CD4-positive, alpha-beta T cell treated with Interleukin-10 for 1 hour (primary cell): ENCODE measurements at places on chromosomes 6 and 20.

DNA sequence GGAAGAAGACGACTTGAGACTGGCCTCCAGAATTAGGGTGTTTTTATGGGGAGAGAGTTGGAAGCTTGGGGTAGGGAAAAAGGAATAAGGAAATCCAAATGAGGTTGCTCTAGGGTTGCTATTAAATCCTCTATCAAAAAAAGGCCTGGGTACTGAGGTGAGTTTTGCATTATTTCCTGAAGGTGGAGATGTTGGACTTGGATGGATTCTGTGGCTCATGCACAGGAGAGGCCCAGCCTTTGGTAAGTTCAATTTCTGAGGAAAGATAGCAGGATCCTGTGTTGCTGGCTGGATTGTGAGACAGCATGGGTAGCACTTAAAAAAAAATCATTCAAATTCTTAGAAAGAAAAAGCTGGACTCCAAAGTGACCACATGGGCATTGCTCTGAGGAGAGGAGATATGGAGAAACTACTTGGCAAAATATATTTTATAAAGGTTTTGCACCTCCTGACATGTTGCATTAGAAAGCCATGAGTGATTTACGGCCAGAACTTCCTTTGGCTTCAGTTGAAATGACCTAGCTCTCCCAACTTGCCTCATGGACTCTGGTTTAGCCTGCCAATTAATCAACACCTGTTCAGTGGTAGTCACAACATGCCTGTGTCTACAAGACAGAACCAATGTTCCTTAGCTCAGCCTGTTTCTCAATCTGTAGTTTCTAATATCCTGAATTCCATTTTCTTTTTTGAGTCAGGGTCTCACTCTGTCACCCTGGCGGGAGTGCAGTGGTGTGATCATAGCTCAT lies 152.1 kb upstream of the RALGAPA2 start:
- no peak for DNase-seq

- no peak for DNase-seq
These were observed 128.1 kb downstream of the OPRM1 start for GRCh38 chr6:154167126-154167525.

GRCh38 chr6:133756078-133756695 lies 132.7 kb upstream of the TCF21 start:
- no peak for DNase-seq

GRCh38 chr6:134729561-134729960 lies 220.3 kb downstream of the ALDH8A1 start:
- no peak for DNase-seq

- no peak for DNase-seq
These were observed 51.7 kb downstream of the UQCC1 start for GRCh38 chr20:35360033-35360432.

- DNase-seq: no peak
These were observed 18.7 kb upstream of the PXDC1 start for GRCh38 chr6:3770023-3770720.
